ENCODE measurements at places on chromosomes 12 and 14.

- no peak for DNase-seq
Observed at GRCh38 chr14:104865081-104865630, at the start of gene CEP170B. CEP170B (plus strand) TSS chr14:104865268; CDS start chr14:104868451, 3,183 bp downstream.

GRCh38 chr14:36485773-36486172, 34.3 kb downstream of the NKX2-1 start:
- no peak for DNase-seq

- no peak for DNase-seq
Observed at GRCh38 chr12:77377622-77378021, 312.3 kb upstream of the E2F7 start.

- no peak for DNase-seq
Observed at GRCh38 chr12:71166280-71166679, 8.5 kb upstream of the TSPAN8 start.

DNA sequence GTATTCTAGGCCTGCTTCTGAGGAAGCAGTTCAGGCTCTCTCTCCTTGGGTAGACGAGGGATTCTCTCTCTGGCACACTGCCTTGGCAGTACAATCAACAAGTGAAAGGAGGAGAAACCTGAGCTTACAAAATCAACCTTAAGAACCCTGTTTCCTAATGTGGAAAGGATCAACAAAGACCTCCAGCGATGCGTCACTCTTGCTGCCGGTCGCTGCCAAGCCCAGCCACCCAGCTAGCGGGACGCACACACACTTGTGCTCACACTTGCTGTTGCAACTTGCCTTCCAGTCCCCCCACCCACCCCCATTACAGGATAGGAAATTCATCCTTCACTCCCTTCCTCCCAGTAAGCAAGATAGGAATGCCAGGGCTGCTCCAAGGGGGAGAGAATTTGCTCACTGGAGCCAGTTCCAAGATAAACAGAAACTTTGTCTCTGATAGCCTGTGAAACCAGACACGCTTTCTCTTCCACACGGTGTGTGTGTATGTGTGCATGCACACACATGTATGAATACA, 144.3 kb downstream of the BCL11B start:
- DNase-seq = no peak

DNA sequence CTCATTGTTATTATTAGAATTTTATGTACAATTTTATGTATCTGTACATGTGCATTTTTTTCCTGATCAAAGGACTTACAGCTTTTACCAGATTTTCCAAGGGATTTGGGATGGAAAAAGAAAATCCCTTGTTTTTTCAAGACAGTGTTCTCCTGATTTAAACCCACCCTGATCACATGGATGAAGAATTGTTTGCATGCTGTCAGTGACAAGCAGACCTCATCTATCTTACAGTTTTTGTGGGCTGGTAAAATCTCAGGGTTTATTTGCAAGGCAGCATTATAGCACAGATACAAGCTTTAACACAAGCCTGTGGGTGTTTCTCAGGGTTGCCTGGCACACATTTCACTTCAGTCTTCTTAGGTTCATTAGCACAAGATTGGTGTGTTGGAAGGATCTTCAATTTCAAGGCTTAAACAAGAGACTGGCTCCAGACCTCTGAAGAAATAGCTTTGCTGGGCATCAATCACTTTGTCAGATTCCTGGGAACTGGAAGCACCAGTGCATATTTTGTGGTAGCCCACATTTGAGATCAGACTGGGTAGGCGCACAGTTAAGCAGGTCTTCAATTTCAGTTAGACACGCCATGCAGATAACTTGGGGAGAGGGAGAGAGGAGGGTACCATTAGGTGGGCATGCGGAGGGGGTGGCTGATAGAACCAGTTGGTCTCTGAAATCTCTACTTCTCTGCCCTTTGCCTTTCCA, 118.0 kb downstream of the TBX5 start:
- DNase-seq = no peak

DNA sequence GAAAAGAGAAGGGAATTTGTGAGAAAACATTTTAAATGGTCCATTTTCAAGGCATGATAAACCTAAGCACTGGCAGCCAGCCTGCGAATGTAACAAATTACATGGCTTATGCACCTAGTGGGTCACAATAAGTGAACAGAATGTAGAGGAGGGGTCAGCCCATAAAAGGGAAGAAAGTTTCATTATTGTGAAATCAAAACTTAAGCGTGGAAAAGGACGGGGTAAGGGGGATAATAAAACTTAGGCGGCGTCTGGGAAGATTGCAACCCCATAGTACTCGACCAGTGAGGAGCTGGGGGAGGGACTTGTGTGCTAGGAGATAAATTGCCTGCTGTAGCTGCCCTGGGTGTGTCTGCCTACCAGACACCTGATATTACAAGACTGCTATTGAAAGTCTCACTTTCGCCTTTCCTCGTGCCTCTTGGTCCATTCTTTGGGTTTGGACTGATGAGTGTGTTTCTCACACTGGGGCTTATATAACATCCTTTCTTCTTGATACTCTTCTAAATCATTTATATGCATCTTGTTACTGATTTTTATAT, 40.6 kb downstream of the ZDHHC17 start:
- no peak for DNase-seq

DNA sequence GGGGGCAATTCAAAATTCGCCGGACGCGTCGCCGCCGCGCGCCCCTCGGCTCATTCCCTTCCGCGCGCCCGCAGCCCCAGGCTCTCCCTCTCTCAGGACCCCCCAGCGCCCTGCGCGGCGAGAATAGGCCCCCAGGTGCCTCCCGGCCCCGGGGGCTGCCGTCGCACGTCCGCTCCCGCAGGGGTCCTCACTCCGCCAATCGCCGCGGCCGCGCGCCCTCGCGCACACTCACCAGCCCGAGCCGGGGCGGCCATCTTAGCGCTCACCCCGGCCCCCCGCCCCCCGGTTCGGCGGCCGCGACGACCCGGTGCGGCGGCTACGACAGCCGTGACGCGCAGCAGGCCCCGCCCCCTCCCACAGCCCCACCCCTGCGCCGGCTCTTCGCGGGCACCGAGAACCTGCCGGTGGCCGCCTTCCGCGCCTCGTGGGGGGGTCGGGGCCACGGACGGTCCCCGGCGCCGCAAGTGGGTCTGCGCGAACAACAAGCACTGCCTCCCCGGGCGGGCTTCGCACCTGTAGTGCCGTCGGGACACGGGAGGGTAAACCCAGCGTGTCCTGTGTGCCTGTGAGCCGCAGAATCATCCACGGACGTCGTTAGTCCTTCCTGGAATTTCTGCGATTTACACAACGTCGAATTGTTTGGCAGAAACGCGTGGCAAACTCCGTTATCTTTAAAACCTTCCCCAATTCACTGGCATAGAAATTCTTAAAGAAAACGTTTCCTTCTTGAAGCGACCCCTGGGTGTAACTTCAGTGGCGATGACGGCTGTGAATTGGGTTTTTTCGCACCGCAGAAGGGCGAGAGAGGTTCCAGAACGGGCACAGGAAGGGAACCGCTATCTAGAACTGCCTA, 2.5 kb downstream of the USP44 start:
- no peak for DNase-seq

GRCh38 chr12:88600272-88600671, 20.0 kb upstream of the KITLG start:
- no peak for DNase-seq

DNA sequence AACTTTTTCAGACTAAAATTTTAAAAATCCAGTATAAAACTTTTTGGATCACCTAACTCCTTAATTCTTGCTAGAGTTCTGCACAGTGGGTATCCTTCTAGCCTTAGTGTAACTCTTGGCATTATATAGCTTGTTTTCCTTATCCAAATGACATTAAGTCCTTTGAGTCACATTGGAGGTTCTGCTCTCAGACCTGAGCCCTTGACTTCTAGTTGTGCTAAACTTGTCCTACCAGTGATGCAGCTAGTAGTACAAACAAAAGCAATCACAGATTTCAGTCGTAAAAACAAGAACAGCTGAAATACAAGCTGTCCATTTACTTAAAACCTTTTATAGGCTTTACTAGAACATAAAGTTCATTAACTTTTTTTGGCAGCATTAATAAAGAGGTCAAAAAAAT, 10.5 kb downstream of the ZBTB1 start:
- no peak for DNase-seq

GRCh38 chr12:69844836-69845235, 19.8 kb downstream of the MYRFL start:
- DNase-seq = no peak

GRCh38 chr14:81716953-81717352, 183.3 kb upstream of the SEL1L start:
- no peak for DNase-seq

- no peak for DNase-seq
Observed at GRCh38 chr12:39875721-39876120, 230.2 kb downstream of the SLC2A13 start.

- no peak for DNase-seq
Observed at GRCh38 chr12:3028108-3028507, 49.1 kb upstream of the TSPAN9 start.

GRCh38 chr12:54421879-54422250, 2.8 kb upstream of the ITGA5 start:
- no peak for DNase-seq

GRCh38 chr14:20516921-20517320, 11.6 kb downstream of the RNASE10 start:
- no peak for DNase-seq

DNA sequence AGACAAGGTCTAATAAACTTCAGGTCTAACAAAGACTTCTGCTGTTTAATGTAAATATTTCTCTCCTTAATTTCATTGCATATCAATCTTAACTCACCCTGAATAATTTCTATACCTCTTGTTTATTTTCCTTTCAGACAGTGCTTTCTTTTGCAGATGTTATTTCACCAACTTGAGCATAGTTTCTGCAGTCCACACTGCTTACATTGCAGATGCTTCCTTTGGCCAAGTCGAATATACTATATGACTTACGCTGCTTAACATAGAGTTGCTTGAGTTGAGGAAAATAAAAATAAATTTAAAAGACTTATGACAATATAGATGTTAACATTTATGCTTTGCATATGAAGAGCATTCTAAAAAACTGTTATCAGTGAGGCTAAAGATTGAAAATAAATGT, 217.7 kb downstream of the PTPRO start:
- DNase-seq = no peak

- no peak for DNase-seq
Observed at GRCh38 chr14:70019695-70020094, 140.5 kb downstream of the SMOC1 start.

DNA sequence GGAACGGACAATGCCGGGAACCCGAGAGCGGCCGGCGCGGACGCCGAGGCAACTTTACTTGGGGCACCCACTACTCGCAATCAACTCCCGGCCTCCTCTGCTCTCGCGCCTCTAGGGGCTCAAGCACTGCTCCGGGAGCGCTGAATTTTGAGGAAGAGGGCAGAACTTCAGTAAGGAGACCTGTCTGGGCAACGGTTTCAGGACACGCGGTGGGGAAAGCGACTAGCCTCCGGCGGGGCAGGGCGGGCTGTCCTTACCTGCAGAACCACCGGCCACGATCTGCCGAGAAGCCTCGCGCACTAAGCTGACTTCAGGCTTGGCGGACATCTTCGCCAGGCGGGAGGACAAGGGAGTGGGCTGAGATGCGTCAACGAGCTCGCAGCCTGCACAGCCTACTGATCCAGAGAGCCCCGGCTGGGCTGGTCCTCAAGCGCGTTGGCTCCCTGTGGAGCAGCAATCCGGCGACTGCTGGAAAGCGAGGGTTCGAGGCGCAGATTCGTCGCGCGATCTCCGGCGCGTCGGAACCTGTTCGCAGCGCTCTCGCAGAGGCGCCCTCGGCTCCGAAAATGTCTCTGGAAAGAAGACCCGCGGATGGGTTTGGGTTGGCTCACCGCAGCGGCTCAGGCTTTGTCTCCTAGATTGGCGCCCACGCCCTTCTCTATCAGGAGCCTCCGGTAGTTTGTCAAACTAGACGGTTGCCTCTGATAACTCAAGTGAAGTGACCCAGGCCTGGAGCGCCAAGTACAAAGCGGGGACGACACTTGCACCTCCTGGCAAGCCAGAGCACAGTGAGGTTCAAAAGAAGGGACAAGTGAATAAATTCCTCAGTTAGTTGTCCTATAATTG, at the start of gene SLC25A21:
Gene SLC25A21, minus strand, starts transcription at position 583 of the 846 bp plus-strand sequence.
- DNase-seq = peak; percentile 63

GRCh38 chr12:19192710-19193109, 63.2 kb downstream of the PLEKHA5 start:
- DNase-seq = no peak

DNA sequence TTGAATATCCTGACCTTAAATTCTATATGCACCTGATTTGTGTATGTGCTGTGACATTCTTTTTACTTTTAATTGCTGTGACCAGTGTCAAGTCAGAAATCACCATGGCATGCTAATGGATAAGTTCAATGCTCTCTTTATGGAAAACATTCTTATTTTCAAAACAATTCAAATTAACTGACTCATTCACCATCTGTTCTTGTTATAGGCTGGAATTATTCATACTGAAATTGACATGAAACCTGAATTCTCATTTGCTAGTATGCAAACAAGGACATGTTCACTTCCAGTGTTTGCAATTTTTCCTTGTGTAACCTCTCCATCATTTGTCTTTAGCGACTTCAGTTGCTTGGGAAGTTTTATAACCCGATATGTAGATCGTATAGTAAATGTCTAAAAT, at the start of gene TAS2R30:
Gene TAS2R30, minus strand, starts transcription at position 340 of the 400 bp plus-strand sequence. CDS start 400 bp downstream, outside the sequence.
- DNase-seq = no peak

DNA sequence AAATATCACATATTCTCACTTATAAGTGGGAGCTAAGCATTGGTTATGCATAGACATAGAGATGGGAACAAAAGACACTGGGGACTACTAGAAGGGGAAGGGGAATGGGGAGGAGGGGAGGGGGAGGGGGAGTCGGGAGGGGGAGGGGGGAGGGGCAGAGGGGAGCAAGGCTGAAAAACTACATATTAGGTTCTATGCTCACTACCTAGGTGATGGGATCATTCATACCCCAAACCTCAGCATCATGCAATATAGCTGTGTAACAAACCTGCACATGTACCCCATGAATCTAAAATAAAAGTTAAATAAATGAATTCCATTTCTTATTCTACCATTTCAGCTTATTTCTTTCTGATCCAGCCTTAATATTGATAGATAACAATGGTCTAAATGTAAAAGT, 21.9 kb upstream of the PTCSC3 start:
- DNase-seq = no peak

DNA sequence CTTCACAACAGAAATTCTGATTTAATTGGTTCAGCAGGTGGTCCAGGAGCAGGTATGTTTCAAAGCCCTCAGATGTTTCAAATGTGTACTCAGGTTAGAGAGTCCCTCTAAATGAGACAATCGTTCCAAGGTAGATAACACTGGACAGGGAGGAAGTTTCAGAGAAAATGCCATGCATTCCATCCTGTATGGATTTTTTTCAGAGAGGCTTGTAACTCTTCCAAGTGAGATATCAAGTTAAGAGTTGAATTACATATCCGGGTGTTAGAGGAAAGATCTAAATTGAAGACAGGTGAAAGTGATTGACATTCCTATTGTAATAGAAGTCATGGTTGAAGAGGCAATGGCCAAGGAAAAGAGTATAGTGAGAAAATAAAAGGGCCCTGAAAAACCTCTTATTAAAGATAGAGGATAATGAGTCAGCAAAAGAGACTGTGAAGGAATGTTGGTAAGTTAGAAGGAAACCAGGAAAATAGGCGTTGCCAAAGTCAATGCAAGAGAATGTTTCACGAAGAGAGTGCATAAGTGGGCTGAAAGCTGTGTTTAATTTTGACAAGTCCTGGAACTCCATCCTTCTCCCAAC, 105.8 kb downstream of the BMP4 start:
- no peak for DNase-seq

All from NCI-H1436 (cell line).